ENCODE measurements at places on chromosomes 3 and 15.

- peak; percentile 72 for DNase-seq
These were observed 267.5 kb upstream of the CHRM5 start for GRCh38 chr15:33700695-33701303.

- DNase-seq, result no peak
These were observed 2.0 kb downstream of the WNT7A start for GRCh38 chr3:13877911-13878280.

- no peak for DNase-seq
These were observed 43.6 kb upstream of the CADPS start for GRCh38 chr3:62918777-62919176.

GRCh38 chr3:123758081-123758564, 126.0 kb downstream of the MYLK start:
- no peak for DNase-seq

- DNase-seq, result no peak
These were observed 54.0 kb upstream of the NEO1 start for GRCh38 chr15:72998226-72998625.

GRCh38 chr3:98027085-98027446, 8.0 kb downstream of the GABRR3 start:
- no peak for DNase-seq

GRCh38 chr3:158711886-158712285, 20.4 kb downstream of the RARRES1 start:
- DNase-seq, result no peak
